ENCODE measurements at places on chromosomes 12 and 14. TPM values are rescaled to one million over a fixed set of nuclear protein-coding genes. Genes with fewer than 3 reads are reported as not detected.
A peak's percentile ranks its signal among the peaks of the same experiment; 100 is the strongest.

DNA sequence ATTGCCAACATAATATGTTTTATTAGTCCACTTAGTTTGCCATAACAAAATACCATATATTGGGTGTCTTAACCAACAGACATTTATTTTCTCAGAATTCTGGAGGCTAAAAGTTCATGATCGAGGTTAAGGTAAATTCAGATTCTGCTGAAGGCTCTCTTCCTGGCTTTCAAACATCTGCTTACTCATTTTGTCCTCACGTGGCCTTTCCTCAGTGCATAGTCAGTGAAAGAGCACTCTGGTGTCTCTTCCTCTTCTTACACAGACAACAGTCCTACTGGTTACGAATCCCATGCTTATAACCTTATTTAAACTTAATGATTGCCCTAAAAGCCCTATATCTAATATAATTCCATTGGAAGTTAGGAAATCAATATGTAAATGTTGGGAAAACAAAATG lies 479.7 kb downstream of the FSCB start:
- DNase-seq: no peak

GRCh38 chr12:83904175-83904574 lies 1008.4 kb downstream of the SLC6A15 start:
- no peak for DNase-seq

DNA sequence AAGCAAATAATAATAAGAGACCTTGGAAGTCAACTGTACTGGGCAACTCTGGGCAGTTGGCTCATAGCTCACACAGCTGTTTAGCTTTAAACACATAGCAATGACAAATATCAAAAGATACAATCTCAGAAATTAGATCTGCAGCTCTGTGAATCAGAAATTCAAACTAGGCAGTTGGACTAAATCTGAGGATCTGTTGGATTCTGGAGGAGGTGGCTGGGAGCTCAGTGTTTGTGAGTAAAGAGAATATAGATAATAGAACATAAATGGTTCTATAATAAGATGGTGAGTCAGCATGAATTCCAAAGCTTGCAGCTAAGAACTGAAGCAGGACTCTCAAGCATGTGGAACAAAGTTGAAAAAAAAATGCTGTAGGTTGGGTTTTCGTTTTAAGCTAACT lies 1949.4 kb upstream of the SEL1L start:
- DNase-seq: no peak

GRCh38 chr12:28390206-28390605 lies 199.9 kb downstream of the CCDC91 start:
- no peak for DNase-seq

DNA sequence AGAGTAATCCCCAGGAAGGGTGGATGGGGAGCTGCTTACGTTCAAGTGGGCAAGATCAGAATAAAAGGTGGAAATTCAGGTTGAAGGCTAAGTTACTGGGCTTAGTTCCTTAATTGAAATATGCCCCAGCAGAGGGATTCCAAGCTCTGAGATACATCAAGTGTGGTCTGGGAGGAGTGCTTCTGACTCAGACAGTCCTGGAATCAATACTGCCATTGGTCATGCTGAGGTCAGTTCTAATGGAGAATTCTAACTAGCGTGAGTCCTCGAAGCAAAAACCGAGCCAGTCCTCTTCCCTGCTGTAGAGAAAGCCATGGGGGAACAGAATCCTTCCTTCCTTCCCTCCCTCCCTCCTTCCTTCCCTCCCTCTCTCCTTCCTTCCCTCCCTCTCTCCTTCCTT lies 39.9 kb downstream of the NOS1 start:
- DNase-seq: no peak

GRCh38 chr12:111405859-111406473 lies at the start of gene SH2B3:
SH2B3 (plus strand) TSS chr12:111405923; CDS start chr12:111418146, 12,223 bp downstream.
- peak; percentile 95 for DNase-seq

DNA sequence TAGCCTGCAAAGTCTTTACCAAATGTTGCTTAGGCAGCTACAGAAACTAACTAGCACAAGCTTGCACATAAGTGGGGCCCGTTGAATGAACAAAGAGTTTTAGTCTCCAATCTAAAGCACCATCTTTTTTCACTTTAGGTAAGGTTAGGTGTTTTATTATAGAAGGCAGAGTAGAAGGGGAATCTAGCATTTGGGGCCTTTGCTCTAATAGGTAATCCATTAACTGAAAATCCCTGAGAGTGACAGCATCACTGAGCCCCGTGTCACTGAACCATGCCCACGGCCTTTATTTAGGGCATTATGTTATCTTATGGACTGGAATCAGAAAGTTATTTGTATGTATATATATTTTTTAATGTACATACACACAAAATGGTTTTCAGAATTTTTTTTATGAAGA lies 25.1 kb downstream of the CPNE8 start:
- no peak for DNase-seq

- DNase-seq: no peak
Measured at GRCh38 chr12:93838193-93838592, 161.0 kb downstream of the CRADD start.

- DNase-seq: no peak
Measured at GRCh38 chr14:67077921-67078320, 111.3 kb upstream of the GARIN2 start.

- peak; percentile 16 for DNase-seq
Measured at GRCh38 chr14:64774272-64774671, 70.0 kb downstream of the PLEKHG3 start.

DNA sequence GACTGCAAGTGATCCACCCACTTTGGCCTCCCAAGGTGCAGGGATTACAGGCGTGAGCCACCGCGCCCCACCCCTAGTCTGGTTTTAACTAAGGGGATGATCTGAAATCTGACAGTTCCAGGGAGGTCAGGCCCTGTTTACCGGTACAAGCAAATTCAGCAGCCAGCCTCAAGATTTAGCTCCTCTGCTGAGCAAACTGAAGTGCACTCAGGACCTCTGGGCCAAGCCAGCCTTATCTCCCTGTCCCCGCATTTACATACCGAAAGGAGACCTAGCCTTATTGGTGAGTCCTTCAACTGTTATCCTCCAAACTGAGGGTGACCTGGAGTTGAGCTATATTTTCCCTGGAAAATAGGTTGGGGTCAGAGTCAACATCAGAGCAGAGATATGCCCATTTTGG lies 835 bp upstream of the ABHD4 start:
- no peak for DNase-seq

DNA sequence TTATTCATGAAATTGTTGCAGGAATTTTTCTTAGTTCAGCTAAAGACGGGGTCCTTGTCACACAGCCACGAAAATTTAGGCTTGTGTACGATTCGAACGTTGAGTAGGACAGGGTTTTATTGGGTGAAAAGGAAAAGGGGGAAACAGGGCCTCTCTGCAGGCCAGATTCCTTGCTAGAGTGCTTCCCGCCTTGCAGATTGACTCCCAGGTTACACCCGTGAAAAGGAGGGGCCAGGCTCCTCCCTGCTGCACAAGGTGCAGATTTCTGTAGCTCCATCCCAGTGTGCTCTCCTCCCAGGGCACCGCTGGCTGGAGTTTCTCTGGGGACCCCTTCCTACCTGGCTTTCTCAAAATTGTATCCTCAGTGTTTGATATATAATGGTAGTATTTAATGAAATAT lies 221.5 kb downstream of the ERC1 start:
- no peak for DNase-seq

DNA sequence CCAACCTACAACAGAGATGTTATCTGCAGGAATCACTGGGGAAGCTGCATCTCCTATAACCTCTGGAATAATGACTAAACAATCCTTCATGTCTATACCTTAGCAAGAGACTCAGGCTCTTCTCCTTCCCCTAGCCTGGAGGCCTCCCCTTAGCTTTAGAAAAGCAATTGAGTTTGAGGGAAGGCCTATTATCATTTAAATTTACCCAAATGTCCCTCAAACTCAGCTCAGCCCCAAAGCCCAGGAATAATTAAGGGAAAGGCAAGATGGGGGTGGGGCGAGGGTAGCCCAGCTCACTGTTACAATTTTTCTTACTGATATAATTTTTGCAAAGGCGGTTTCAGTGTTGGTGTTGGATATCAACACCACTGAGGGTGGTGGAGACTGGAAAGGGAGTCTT lies 151.4 kb upstream of the EEA1 start:
- no peak for DNase-seq

GRCh38 chr12:26749781-26750180 lies 83.2 kb downstream of the ITPR2 start:
- no peak for DNase-seq

- no peak for DNase-seq
Measured at GRCh38 chr14:51547260-51547659, 104.5 kb upstream of the FRMD6 start.

GRCh38 chr14:33573301-33573880 lies 377.5 kb downstream of the EGLN3 start:
- DNase-seq: no peak

DNA sequence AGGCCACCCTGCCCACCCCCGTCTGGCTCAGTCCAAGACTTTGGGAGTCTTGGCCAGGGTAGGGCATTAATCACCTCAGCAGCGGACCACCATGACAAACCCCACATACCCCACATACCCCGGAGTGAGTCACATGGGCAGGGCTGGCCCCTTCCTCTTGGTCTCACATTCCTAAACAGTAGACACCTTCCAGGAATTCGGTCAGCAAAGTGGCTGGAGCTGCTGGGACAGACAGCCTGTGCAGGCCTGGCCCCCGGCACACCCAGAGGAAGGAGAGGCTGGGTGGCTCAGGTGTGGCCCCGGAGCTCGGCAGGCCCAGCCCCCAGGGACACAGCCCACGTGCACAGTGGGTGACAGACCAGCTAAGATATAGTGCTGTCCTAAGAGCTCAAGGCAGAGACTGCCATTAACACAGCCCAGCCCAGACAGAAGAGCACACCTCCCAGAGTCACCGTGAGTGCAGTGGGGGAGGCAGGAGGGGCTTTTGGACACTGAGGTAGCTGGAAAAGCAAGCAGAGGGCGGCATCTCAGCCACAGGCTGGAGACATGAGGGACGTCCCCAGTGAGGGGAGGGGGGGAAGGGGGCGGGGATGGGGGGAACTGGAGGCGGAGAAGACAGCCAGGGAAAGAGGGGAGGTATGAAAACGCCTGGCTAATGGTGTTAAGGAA lies 24.0 kb downstream of the CCDC85C start:
- DNase-seq: peak; percentile 27

DNA sequence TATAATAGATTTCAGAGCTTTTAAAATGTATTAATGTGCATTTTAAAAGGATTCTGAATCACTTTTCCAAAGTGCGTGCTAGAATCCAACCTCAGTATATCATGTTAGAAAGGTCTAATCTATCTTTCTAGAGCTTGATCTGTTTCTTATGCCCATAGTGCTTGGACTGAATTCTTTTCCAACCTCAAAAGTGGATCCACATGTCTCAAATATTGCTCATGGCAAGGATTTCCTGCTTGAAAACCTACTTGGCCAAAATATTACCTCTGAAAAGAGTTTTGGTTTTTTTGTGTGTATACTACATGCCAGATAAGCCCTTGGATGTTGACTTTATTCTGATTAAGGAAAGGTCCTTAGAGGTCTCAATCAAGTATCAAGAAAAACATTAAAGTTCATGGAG lies 16.9 kb upstream of the SLC6A15 start:
- no peak for DNase-seq

DNA sequence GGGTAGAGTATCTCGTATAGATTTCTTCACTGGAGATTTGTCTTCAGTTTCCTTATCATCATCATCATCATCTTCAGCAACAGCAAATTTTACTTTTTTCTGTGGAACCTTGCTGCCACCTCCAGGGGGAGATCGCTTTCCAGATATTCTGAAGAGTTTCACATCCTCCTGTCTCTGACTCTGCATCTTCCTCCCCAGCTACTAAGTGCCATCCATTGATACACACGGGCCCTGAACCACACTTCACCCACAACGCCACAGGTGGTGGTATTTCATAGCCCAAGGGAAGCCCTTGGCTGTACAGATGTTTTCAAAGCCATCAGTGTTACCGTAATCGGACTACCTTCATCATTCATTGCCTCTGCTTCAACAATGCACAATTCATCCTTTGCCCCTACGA lies 82.2 kb downstream of the PPP2R5C start:
- no peak for DNase-seq

DNA sequence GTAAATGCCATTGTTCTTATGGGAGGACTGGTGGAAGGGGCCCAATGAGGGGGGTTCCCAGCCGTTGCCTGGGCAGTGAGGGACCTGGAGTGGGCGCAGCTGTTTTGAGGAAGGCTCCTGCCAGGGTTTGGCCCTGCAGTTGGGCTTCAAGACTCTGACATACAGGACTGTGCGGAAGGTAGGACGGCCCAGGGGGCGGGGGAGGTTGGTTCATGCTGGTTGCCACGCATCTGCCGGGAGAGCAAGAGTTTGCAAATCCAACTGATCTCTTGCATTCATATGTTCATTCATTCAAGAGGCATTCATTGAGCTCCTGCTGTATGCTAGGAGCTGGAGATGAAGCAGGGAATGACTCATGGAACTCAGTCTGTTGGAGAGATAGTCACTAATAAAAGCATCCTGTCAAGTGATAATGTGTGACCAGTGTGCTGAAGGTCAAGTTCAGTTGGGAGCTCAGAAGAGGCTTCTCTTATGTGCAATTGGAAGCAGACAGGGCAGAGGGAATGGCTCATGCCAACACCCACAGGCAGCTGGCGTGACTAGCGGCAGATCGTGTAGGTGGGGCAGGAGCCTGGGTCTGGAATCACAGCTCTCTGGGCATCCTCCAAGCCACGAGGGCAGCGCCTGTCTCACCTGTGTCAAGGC lies 7.8 kb downstream of the SH2B3 start:
- no peak for DNase-seq

DNA sequence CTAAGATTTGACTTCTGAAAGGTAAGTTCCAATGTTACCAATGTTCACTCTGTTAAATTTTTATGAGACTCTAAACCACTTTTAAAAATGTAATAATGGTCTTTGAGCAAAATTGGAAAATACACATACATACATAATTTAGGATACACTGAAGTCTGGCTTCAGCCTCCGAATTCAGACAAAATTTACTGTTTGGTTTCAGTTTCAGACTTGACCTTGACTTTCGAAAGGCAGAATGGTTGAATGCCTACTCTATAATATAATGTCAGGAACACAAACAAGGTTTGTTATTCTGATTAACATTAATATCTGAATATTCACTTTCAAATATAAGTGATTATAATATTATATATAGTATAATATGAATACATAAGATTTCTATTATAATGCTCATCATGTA lies 74.1 kb upstream of the KRAS start:
- DNase-seq: no peak

Gene GSC
- total RNA-seq: 0.38 TPM

Gene KRT74
- not detected for total RNA-seq

Gene GPR84
- total RNA-seq: 0.22 TPM

Gene BEGAIN
- total RNA-seq: 0.68 TPM

Gene ATF7IP
- total RNA-seq: 57.1 TPM

Gene TMEM132D
- total RNA-seq: not detected

Gene LAG3
- 0.24 TPM for total RNA-seq

Gene DPPA3
- total RNA-seq: not detected

Gene INHBC
- not detected for total RNA-seq

Gene RND1
- 0.41 TPM for total RNA-seq

Data from Right ventricle myocardium inferior (tissue), 1 donor.